Left ventricle myocardium inferior (tissue), 1 donor: ENCODE measurements at places on chromosomes 5 and 9.

- no peaks in the 10 kb centered on the region for H3K27me3 ChIP-seq
- no peak overlapping the region for H3K4me3 ChIP-seq
- DNase-seq: no peak
- H3K36me3 ChIP-seq: no peaks in the 10 kb centered on the region
- H3K27ac ChIP-seq: no peak overlapping the region
Measured at GRCh38 chr9:18829873-18830272, 203.1 kb downstream of the SAXO1 start.

GRCh38 chr9:127365461-127365860 is 31.5 kb upstream of the SLC2A8 start:
- no peak overlapping the region for H3K27ac ChIP-seq
- no peak overlapping the region for H3K4me3 ChIP-seq
- H3K4me1 ChIP-seq: peaks cover 16% of the 10 kb centered on the region
- no peaks in the 10 kb centered on the region for H3K27me3 ChIP-seq
- no peak for DNase-seq
- peaks cover 16% of the 10 kb centered on the region for H3K36me3 ChIP-seq

- no peaks in the 10 kb centered on the region for H3K27me3 ChIP-seq
- peaks cover 28% of the 10 kb centered on the region for H3K4me1 ChIP-seq
- H3K27ac ChIP-seq: no peak overlapping the region
- H3K4me3 ChIP-seq: no peak overlapping the region
Measured at GRCh38 chr5:171697221-171698102, 88.2 kb upstream of the SMIM23 start.

- H3K36me3 ChIP-seq: peaks cover 21% of the 10 kb centered on the region
- no peak overlapping the region for H3K4me3 ChIP-seq
- peak overlapping the region; percentile 76 for H3K27ac ChIP-seq
- DNase-seq: no peak
- H3K4me1 ChIP-seq: peaks cover 62% of the 10 kb centered on the region
- H3K27me3 ChIP-seq: no peaks in the 10 kb centered on the region
Measured at GRCh38 chr5:149227168-149227826, 44.4 kb upstream of the AFAP1L1 start.

GRCh38 chr5:135228222-135228621 is 170.8 kb downstream of the MACROH2A1 start:
- H3K4me1 ChIP-seq: peaks cover 23% of the 10 kb centered on the region
- H3K27me3 ChIP-seq: no peaks in the 10 kb centered on the region
- H3K4me3 ChIP-seq: no peak overlapping the region
- H3K27ac ChIP-seq: no peak overlapping the region
- no peaks in the 10 kb centered on the region for H3K36me3 ChIP-seq
- no peak for DNase-seq

GRCh38 chr5:126970517-126971017 is 59.8 kb downstream of the MARCHF3 start:
- peaks cover 44% of the 10 kb centered on the region for H3K4me1 ChIP-seq
- peak overlapping the region; percentile 3 for H3K4me3 ChIP-seq
- DNase-seq: no peak
- no peaks in the 10 kb centered on the region for H3K27me3 ChIP-seq
- H3K36me3 ChIP-seq: no peaks in the 10 kb centered on the region

- H3K36me3 ChIP-seq: peaks cover 80% of the 10 kb centered on the region
- peaks cover 2% of the 10 kb centered on the region for H3K4me1 ChIP-seq
- H3K4me3 ChIP-seq: no peak overlapping the region
- no peaks in the 10 kb centered on the region for H3K27me3 ChIP-seq
- DNase-seq: no peak
Measured at GRCh38 chr5:150398722-150399523, 13.8 kb downstream of the CD74 start.
